ENCODE measurements at places on chromosomes 12 and 14.

DNA sequence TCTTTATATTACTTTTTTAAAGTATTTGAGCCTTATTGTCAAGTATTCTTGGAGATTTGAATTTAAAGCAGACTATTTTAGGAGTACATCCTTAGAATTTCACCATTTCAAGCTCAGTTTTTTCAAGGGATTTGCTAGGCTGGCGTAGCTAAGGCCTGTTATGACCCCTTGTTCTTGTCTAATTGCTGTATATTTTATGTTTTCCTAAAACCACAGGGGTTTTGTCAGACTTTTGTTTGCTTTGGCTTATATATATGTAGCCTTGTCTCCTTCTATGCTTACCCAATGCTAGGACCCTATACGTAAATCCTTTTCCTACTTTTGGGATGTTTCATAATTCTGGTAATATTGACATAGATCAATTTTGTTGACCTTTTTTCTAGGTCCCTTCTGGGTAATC lies 147.0 kb upstream of the SYT10 start:
- no peak for DNase-seq

- no peak for DNase-seq
These were observed 919.4 kb downstream of the NRXN3 start for GRCh38 chr14:79089576-79089975.

- no peak for DNase-seq
These were observed 30.2 kb downstream of the KCTD10 start for GRCh38 chr12:109446869-109447268.

DNA sequence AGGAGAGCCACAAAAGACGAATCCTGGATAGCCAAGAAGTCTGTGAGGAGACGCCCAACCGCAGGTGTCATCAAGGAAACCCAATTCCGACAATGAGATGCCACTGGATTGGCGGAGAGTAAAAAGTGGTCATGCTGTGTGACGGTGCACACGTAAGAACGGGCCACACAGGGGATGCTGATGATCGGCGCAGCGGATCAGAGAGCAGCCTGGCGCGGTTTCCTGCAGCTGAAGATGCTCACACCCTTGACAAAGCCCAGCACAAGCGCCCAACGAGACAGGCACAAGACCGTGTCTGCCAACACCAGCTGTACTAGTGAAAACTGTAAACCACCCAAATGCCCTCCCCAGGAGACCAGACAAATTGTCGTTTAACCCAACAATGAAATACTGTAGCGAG lies 55.8 kb downstream of the CCDC85C start:
- DNase-seq = no peak

DNA sequence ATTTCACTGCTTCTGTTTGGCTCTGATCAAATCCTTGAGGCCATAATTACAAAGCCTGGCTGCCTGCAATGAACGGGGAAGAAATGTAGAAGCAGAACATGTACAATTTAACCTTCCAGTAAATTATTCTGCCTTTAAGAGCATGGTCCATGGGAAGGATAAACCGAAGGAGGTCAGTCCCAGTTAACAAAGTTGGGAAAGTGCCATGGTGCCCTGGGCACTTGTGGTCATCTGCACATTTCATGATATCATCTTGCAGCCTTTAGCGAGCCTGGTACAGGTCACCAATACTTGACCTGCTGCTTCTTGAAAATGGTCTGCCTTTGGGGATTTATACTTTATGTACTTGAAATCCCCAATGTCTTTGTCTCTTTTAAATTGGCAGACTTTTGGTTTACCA lies 175.9 kb upstream of the KITLG start:
- no peak for DNase-seq

- DNase-seq = no peak
These were observed 6.3 kb downstream of the COPS7A start for GRCh38 chr12:6730169-6730568.
